ENCODE measurements at places on chromosomes 12 and 14. TPM values are rescaled to one million over a fixed set of nuclear protein-coding genes. Genes with fewer than 3 reads are reported as not detected.

Gene DPPA3
- total RNA-seq, result not detected

DNA sequence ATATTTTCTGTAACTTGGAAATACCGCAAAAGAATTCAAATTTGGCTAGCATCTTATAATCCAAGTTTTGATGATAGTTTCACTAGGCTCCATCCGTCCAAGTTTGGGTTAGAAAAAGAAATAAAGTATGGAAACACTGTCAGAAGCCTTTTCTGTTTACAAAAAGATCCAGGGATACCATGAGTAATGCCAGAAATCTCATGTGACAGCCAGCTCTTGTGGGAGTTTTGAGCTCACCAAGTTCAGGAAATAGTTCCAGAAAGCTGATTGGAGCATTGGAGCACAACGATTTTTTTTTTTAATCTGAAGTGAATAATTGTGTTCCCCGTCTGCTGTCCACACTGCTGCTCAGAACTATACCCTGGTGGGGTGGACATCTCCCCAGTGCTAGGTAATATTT is 229.7 kb upstream of the NPAS3 start:
- no peak for DNase-seq

Gene PMEL
- total RNA-seq, result 0.86 TPM

DNA sequence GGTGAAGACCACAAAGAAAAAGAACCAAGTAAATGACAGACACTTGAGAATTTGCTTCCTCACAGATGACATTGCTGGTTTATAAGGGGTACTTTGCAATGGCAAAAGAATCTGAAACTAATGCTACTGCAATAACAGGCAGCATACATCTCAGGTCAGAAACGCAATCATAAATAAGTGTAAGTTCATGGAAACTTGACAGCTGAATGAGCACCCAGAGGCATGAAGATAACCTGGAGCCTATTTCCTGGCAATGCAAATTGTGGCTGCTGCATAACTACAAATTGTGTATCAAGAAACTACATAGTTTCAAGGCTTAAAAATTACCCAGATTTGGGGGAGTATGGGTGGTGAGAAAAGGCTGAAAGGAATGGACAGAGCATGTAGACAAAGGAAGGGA is 8.5 kb upstream of the MYO1A start:
- DNase-seq, result no peak

Gene SERPINA12
- total RNA-seq, result not detected

- DNase-seq, result no peak
These were observed 596.0 kb downstream of the SLC16A7 start for GRCh38 chr12:60191676-60192359.

DNA sequence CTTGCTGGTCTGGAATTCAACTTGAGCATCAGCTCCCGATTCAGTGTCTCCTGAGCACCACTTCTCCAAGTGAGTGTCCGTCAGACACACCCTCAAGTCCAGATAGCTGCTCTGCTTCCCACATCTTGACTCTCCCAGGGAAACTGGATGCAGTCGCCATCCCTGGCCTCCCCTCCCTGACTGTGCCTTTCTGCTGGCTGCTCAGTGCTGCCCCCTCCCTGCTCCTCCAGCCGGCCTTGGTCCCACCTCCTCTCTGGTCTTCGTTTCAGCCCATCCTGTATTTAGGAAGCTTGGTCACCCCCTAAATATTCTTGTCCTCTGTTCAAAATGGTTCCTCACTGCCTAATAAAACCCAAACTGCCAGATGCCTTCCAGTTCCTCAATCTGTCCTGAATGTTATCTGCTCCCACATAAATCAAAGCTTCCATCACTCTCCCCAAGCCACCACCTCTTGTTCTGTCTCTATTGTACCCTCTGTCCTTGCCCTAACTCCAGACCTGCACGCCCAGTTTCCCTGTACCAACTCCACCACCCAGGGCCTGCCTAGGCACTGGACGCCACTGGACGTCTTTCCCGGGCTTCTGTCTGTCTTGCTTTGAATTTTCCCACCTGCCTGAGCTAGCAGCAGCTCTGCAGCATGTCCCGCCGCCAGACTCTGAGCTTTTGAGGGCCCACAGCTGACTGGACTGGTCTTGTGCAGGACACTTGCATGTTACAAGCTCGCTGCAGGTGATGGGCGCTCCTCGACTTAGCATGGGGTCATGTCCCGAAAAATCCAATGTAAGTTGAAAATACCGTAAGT is 33.8 kb downstream of the CCDC92 start:
- no peak for DNase-seq

Gene KRT8
- total RNA-seq, result 104 TPM

- no peak for DNase-seq
These were observed 6.9 kb downstream of the TMBIM6 start for GRCh38 chr12:49748306-49748705.

DNA sequence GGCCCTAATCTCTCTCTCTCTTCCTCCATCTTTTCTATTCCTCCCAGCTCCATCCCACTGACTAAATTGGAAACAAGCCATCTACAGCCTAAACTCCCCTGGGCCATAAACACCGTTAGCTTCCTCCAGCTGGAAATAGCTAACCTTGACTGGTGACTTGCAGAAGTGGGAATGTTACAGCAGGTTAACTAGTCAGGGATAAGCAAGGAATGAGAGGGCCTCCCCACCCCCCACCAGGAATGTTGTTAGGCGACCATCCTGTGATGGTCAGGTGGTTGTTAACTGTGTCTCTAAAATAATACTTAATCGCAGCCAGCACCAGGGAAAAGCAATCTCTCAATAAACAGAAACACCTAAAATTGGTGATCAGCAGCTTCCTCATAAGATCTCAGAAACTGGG is 40.8 kb downstream of the MIS18BP1 start:
- DNase-seq, result no peak

Gene NOVA1
- 5.2 TPM for total RNA-seq

Gene CLEC1A
- total RNA-seq, result 3.2 TPM

Gene SIX4
- 4.1 TPM for total RNA-seq

- DNase-seq, result no peak
These were observed 688 bp downstream of the ZNF26 start for GRCh38 chr12:132986885-132987225.

DNA sequence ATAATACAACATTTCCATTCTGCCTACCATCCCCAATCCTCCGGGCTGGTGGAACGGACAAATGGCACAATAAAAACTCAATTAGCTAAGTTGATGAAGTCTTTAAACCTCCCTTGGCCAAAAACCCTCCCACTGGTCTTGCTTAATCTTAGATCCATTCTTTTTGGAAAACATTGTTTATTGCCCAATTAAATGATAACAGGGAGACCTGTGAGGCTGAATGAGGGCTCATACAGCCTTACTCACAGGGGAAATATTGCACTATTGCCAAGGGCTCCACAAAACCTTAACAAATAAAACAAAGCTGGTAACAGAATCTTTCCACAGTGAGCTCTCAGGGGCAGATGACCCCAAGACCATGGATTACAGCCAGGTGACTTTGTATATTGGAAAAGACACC is 7.8 kb upstream of the PSMC1 start:
- no peak for DNase-seq

DNA sequence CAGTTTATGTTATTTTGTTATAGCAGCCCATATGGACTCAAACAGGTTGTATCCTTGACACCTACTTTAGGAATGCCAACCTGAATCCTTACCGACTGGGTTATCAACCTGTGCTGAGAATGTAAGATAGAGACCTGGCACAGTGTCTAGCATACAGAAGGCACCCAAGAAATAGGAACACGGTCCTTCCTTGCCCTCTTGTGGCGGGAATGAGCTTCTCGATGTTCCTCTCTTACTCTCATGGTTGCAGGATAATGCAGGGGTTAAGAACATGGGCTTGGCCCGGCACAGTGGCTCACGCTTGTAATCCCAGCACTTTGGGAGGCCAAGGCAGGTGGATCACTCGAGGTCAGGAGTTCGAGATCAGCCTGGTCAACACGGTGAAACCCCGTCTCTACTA is 6.5 kb downstream of the C12orf43 start:
- DNase-seq, result no peak

DNA sequence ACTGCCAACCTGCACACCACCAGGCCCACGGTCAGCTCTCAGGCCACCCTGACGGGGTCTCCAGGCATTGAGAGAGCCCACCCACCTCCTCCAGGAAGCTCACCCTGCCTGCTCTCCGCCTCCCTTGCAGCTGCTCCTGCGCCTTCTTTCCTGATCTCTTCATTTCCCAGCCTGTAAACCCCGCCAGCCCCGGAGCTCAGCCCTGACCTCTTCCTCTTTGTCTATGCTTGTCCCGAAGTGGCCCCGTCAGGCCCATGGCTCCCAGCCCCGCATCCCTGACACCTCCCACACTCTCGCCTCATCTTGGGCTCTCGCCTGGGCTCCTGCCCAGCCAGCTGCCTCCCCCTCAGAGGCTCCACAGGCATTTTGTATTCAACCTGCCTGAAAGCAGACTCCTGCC is 139.3 kb downstream of the CALM1 start:
- peak; percentile 87 for DNase-seq

GRCh38 chr14:73743431-73743931 is 29.3 kb upstream of the PNMA1 start:
- DNase-seq, result peak; percentile 80

DNA sequence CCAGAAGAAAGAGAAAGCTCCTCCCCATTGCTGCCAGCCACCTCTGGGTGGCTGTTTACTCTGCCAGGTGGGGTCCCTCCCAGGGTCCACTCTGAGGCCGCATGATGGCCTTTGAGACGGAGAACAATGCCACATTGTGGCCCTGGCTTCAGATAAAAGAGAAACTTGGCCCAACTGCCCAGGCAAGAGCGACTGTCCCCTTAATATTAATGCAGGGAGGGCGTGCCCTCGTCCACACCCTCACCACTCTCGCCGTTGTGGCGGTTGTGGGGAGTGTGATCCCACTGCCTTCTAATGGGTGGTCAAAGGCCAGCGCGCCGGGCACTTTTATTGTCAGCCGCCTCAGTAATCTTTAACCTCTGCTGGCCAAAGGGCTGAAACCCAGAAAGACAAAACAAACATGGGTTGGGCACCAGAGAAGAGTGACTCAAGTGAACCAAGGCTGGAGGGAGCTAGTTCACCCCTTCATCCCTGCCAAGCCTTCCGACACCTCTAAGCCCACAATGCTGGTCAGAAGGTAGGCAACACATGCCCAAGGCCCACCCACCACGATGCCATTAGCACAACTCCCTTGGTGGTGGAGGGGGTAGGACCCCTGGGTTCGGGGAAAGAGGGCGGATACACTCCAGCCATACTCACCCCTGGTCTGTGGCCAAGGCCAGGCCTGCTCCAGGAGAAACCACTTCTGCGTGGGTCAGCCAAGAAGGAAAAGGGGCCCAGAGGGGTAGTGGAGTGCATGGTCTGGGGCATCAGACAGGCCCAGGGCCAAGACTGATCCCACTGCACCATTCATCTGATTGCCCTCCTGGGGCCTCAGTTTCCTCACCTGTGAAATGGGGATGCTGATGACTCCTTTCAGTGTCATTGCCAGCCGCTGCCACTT is 44.5 kb upstream of the BCL11B start:
- DNase-seq, result no peak

GRCh38 chr14:52446355-52446754 is 106.0 kb downstream of the TXNDC16 start:
- no peak for DNase-seq

DNA sequence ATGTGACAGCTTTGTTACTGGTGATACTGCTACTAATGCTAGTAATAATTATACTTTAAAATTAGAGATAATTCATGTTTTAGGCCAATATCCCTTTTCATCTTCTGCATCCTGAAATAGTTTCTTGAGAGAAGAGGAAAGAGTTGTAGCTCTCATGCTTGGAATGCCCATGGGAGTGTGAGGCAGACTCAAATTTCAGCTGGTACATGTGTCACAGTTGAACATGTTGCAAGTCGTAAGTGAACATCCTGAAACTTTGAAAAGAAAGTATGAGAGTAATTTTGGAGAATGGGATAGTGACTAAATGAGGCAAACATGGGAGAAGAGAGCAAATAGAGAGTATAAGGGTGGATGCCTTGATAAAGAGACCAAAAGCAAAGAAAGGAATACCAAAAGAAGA is 168.0 kb downstream of the TMTC3 start:
- no peak for DNase-seq

GRCh38 chr14:100662879-100663760 is 63.6 kb upstream of the DLK1 start:
- DNase-seq, result peak; percentile 84

Gene KLRB1
- 0.38 TPM for total RNA-seq

- no peak for DNase-seq
These were observed 10.4 kb downstream of the CCT2 start for GRCh38 chr12:69595689-69596088.

DNA sequence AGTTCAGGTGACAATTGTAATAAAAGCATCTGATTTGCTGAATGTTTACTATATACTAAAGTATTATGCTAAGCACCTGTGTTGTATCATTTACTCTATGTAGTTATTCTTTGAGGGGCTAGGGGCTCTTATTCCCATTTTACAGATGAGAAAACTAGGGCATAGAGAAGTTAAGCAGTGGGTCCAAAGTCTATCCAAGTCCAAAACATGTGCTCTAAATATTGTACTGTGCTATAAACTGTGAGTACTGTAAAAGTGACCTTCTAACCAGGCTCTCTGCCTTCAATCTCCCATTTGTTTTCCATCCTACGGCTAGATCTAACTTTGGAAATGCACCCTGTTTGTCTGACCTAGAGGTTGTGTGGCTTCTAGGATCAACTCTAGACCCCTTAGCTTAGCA is 9.0 kb downstream of the ACVR1B start:
- no peak for DNase-seq

DNA sequence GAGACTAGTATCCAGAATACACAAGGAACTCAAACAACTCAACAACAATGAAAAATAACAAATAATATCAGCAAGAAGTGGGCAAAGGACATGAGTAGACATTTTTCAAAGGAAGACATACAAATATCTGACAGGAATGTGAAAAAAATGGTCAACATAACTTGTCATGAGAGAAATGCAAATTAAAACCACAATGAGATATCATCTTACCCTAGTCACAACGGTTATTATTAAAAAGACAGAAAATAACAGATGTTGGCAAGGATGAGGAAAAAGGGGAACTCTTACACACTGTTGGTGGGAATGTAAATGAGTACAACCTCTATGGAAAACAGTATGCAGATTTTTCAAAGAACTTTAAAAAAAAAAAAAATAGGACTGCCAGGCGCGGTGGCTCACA is 20.4 kb downstream of the VWF start:
- DNase-seq, result no peak

Gene KRT74
- total RNA-seq, result 0.47 TPM

Data from right cardiac atrium (tissue), 5 donors.